GM18507 (cell line): ENCODE measurements at places on chromosomes 12 and 14.

GRCh38 chr14:94394581-94395207 is 6.3 kb upstream of the SERPINA1 start:
- DNase-seq, result no peak

- DNase-seq, result no peak
These were observed 1.5 kb upstream of the NOXRED1 start for GRCh38 chr14:77424862-77425261.

GRCh38 chr14:89357655-89358297 is 59.3 kb downstream of the FOXN3 start:
- DNase-seq, result no peak

- no peak for DNase-seq
These were observed 74.6 kb downstream of the GLRX5 start for GRCh38 chr14:95609398-95609990.
